ENCODE measurements at places on chromosomes 2 and 18.

DNA sequence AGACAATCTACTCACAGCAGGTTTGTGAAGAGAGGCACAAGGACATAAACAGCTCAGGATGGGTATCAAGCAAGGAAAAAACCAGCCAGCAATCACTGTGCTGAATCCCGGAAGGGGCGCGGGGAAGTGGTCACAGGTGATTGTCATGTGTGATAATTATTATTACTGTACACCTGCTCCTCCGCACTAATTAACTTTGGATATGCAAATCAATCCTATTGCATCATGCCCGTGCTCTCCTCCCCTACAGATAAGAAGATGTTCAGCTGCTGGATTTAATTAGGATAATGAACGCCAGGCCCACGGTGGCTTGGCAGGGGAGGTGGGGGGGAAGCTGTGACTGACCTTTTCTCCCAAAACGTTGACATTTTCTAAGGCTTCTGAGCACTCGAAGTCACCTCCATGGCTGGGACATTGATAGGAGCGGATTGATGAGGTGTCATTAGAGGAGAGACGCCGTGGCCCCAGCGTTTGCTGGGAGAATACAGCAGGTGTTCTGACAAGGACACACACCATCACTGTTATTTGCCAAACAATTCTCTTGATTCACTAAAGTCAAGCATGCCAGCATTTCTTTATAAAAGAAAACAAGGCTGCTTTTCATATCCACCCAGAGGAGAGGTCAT, 160.3 kb upstream of the VRK2 start:
- DNase-seq: peak; percentile 88

DNA sequence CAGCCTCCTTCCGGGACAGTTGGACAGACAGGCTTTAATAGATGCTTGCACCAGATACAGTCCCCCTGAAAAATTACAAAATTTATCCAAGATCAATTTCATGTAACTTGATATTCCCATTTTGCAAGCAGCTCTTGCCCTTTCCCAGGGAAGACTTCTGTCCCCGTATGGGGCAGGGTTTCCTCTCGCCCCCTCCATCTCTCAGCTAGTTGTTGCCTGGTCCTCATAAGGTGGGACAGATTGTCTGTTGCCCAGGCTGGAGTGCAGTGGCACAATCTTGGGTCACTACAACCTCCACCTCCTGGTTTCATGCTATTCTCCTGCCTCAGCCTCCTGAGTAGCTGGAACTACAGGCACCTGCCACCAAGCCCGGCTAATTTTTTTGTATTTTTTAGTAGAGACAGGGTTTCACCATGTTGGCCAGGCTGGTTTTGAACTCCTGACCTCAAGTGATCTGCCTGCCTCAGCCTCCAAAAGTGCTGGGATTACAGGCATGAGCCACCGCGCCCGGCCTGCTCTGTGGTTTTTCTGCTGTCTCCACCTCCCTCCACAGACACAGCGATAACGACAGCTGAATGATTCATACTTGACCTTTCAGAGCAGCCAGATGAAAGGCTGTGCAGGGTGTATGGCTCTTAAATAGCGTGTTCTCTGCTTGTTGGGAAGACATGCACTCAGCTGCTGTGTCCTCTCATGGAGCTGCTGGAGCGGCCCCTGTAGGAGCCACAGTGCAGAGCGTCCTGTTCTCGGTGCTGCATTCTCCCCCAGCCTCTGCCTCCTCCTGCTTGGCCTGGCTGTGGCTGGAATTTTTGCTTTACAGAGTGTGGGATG, 61.4 kb downstream of the TTC39C start:
- no peak for DNase-seq

DNA sequence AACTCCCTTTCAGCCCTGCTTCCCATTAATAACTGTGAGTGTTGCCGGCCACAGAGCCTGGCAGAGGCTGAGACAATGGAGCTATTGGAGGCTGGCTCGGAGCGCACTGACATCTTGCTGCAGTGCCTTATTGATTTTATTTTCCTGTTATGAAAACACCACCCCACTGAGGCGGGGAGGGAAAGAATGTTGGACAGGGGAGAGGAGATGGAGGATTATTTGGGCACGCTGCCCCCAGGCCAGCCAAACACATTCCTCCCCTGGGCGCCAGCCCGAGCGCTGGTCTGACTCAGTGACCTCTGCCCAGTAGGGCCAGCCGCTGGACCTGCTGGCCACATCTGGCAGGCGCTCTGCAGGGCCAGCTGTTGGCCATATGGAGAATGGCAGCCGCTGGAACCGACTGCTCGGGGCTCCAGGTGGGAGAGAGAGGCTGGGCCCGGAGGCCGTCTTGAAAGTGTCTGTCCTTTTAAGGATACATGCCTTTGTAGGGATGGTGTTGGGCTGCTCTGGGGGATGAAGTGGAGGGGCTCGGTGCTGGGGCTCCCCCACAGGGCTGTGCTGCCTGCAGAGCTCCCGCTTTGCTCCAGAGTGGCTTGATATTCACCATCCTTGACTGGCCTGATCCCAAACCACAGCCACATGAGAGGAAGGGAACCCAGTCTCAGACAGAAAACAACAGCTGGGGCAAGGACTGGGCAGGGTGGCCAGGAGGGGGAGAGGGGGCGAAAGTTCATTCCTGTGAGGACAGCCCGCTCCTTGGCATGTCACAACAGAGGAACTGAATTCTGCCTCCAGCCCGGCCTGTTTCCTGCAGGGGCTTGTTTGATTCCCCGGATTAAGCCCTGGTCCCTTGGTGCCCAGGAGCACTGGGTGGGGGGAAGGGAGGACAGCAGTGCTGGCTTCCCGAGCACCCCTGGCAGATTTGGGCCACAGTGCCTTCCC, 179.0 kb downstream of the KLHL29 start:
- no peak for DNase-seq

GRCh38 chr2:173150087-173150486, 74.4 kb downstream of the MAP3K20 start:
- DNase-seq: no peak

DNA sequence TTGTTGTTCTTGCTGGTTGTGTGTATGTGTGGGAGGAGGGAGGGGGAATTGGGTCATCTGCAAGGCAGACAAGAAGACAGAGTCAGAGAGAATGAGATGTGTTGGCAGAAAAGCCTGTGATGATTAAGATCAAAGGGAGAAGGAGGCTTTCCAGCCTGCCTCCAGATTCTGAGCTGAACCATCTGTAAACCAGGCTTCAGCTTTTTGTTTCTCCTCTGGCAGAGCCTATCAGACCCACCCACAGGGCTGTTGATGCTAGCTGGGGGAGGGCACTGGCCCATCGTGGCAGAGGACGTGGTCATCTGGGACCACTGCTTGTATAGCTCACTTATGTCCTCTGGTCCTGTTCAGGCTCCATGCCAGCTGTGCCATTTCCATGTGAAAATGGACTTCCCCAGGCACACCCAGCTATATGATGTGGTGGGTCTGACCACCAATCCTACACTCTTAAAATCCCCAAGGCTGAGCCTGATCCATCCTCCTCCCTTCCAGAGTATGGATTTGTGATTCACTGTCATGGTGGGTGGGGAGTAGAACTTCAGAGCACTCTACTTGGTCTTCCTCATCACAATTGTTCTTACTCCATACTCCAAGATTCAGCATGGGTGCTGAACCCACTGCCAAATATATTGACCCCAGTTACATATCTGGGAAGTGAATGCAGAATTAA, 27.8 kb upstream of the COL6A3 start:
- DNase-seq: no peak

DNA sequence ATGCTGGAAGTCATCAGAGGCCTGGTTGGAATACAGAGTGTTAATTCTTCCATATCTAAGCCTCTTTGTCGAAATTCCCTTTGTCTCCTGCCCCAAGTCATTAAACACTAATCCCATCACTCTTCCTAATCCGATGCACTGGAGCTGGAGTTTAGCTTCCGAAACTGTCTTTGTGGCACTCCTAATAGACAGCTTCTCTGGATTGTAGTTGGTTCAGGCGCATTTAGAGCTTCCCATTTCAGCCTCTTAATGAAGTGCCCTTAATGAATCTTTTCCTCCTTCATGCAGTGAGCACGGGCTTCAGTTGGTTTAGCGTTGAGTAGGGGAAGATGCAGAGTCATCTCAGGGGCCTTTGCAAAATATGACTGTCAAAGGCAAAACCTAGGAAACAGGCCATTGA, 72.2 kb upstream of the MEIS1 start:
- no peak for DNase-seq

GRCh38 chr2:217096474-217097225, 236.8 kb upstream of the TNP1 start:
- DNase-seq: no peak

DNA sequence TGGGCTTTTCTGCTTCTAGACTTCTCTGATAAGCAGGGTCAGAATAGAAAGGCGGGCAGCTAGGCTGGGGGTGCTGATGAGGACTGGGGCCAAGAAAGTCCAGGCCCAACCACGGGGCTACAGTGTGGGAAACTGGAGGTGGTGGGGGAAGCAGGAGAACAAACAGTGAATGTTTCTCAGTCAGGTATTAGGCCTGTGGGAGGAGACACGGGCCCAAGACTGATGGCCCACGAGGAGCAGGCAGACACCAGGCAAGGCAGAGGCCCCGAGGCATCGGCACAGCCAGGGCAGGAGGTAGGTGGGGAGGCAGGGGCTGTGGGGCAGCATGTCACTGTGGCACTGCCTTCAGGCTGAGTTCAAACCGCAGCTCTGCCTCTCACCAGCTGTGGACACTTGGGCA, 40.7 kb downstream of the KCNIP3 start:
- DNase-seq: no peak

- DNase-seq: no peak
These were observed 31.9 kb downstream of the ADCY3 start for GRCh38 chr2:24888177-24888576.

DNA sequence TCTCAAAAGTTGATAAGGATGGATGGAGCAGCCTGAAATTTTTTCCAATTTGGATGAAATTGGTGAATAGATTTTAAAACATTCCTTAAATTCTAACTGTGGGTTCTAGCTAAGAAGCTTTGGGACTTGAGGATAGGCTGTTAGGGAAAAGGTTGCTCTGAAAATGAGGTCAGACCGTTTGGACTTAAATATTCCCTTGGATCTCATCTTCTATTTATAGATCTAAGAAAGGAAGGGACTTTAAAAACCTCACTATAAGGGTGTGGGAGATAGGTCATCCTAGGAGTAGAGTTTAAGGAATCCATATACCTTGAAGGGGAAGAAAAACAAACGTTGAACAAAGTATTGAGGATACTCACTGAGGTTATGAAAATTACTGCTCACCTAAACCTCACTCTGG, 17.4 kb upstream of the SNORC start:
- no peak for DNase-seq

DNA sequence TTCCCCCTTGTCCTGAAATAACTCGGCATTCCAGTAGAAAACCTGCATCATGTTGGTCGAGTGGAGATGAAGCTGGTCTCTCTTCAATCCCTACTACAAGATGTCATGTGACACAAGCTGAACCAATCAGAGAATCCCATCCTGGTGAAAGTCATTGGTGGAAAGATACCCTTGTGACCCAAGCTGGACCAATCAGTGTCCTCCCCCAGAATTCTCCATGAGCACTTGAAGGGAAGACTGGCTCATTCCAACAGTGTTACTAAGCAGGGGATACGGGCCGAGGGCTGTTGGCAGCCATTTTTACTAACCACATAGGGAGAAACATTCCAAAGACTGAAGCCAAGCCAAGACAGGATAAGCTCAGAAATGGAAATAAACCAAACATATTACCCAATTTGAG, 298.3 kb downstream of the ICOS start:
- DNase-seq: no peak

DNA sequence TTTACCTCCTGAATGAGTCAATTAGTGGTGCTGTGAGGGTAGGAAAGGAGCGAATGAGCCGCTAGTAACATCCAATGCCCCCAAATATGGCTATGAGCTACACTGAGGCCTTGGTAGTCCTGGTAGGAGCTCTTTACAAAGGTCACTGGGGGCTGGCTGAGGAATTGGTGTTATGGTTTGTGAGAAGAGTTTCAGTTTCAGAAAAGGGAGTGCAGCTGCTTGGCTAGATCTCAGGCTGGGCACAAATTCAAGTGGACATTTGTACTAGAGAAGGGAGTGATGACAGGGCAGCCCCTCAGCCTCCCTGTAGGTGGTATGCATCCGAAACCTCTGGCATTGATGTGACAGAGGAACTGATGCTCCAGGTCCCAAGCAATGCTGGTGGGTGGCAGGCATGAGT, 13.9 kb upstream of the PAIP2B start:
- DNase-seq: no peak

- DNase-seq: no peak
These were observed 46.9 kb upstream of the NDUFV2 start for GRCh38 chr18:9055626-9056025.

GRCh38 chr2:232022718-232023117, 61.2 kb downstream of the DIS3L2 start:
- no peak for DNase-seq

GRCh38 chr2:190765386-190766173, 115.0 kb upstream of the GLS start:
- DNase-seq: no peak

GRCh38 chr2:54904836-54905235, 145.4 kb downstream of the RTN4 start:
- DNase-seq: no peak

GRCh38 chr2:134362152-134362668, 108.3 kb downstream of the MGAT5 start:
- no peak for DNase-seq

- no peak for DNase-seq
These were observed 81.8 kb upstream of the CREB1 start for GRCh38 chr2:207448006-207448405.

GRCh38 chr2:99156891-99157290, 2.1 kb downstream of the LIPT1 start:
- DNase-seq: no peak

- no peak for DNase-seq
These were observed 1337.6 kb upstream of the SLC39A10 start for GRCh38 chr2:194319222-194319992.
